Activated T-cell treated with anti-CD3 and anti-CD28 coated beads for 1 hour (primary cell): ENCODE measurements at places on chromosomes 16 and 17.

GRCh38 chr17:76657505-76658241 lies 14.1 kb upstream of the ST6GALNAC1 start:
- DNase-seq, result no peak

- DNase-seq, result no peak
These were observed 9.5 kb downstream of the KNOP1 start for GRCh38 chr16:19708296-19709205.

DNA sequence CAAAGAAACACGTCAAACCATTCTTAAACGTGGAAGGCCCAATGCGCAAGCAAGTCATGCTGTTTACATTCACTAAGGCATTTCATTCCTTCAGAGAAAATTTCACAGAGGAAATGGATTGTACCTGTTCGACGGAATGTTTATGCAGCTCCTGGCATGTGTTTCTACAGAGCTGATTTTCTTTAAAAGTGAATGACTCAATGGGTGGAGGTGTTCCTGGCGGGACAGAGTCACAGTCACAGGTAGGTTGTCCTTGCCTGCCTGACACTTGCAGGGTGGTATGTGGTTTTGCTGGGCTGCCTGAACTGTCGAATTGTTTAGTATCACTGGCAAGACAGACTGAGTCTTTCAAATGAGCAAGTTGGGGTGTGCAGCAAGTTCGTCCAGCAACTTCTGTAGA lies 11.6 kb downstream of the PALB2 start:
- no peak for DNase-seq

- DNase-seq, result no peak
These were observed 1.4 kb upstream of the CRYM start for GRCh38 chr16:21279501-21279900.

GRCh38 chr17:60094754-60095153 lies 16.0 kb upstream of the HEATR6 start:
- no peak for DNase-seq

GRCh38 chr17:7114241-7114874 lies at the start of gene ASGR2:
Gene ASGR2, minus strand, starts transcription at chr17:7114822. Its CDS starts 582 bp downstream, at chr17:7114240.
- no peak for DNase-seq

- DNase-seq, result no peak
These were observed 117.6 kb upstream of the ZNF750 start for GRCh38 chr17:82957469-82957795.

- no peak for DNase-seq
These were observed 219.7 kb upstream of the CPHXL start for GRCh38 chr16:75945916-75946457.

GRCh38 chr16:68884401-68884800 lies 41.1 kb downstream of the TANGO6 start:
- no peak for DNase-seq

DNA sequence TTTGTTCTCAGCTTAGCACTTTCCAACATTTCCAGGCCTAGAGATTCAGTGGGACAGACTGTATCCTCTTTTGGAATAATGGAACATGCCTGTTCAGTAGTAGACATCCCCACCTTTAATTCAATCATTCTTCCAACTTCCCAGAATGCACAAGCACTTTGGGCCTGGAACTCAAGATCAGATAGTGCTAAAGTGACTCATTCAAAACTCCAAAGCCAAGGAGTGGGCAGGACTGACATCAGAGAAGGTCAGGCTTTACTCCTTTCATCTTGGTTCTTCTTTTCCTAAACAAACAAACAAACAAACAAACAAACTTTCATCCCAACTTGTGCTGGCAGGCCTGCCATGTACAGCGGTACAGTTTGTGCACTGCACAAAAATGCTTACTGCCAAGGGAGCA lies 172.0 kb downstream of the AXIN2 start:
- DNase-seq, result no peak

DNA sequence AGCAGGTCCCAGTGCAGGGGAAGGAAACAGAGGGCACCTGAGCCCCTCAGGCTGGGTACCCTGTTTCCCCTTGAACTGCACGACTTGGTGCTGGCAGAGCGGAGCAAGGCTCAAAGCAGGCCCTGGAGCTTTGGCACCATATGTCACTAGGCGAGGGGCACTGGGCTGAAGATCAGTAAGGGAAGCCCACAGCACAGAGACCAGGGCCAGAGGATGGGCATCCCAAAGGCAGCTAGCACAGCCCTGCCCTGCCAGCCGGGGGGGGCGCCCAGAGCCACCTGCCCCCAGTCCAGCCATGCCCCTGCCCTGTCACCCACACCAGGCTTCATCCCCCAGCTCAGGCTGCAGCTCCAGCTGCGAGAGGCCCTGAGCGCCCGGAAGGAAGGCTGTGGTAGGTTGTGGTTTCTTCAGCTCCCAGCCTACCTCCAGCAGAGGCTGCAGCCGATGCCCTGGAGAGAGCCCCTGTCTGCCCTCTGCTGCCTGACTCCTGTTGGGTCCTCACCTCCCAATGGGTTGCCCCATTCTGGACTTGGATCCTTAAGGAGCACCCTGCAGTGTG lies 10.9 kb downstream of the NHERF1 start:
- no peak for DNase-seq

DNA sequence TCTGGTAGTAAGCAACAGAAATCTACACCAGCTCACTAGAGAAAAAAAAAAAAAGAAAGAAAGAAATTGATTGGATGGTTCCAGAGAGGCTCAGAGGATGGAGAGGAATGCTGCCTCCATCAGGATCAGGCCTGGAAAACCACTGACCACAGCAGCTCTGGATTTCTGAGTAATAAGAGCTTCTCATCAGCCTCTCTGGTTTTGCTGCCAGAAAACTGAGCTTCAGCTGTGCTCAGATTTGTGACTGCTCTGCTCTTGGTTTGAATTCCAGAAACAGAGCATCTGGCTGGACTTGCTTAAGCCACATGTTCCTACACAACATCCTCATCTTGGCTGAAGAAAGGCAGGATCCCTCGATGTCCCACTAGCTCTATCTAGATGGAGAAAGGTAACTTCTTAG lies 25.9 kb downstream of the IRX6 start:
- no peak for DNase-seq

DNA sequence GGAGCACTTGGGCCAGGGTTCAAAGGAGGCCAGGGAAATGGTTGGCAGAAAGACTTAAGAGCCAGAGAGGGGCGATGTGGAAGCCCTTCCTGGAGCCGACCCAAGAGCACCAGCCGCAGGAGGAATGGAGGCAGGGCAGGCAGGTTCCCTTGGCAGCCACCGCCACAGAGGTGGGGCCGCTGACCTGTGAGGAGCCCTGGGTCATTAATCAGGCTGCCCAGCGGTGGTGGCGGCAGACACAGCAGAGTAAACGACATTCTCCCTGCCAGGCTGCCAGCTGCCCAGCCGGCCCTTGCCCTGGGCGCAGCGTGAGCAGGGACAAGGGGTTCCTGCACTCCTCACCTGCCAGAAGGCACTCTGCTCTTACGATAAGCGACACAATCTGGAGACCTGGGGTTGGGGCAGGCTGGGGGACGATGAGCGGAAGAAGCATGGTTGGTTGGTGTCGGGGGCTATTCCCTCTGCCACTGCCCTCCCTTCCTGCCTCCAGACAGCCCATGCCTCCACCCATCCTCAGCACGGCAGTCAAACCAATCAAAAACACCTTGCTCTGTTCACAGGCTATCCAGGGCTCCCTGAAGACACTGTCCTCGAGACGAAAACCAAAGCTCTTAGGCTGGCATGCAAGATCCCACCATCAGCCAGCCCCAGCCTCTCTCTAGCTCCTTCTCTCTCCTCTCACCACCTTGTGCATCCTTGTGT lies 40.9 kb downstream of the PLXDC1 start:
- no peak for DNase-seq

GRCh38 chr16:3009568-3010390 lies 2.9 kb upstream of the CLDN9 start:
- no peak for DNase-seq

GRCh38 chr17:17868641-17869522 lies 32.1 kb upstream of the SREBF1 start:
- DNase-seq, result no peak

DNA sequence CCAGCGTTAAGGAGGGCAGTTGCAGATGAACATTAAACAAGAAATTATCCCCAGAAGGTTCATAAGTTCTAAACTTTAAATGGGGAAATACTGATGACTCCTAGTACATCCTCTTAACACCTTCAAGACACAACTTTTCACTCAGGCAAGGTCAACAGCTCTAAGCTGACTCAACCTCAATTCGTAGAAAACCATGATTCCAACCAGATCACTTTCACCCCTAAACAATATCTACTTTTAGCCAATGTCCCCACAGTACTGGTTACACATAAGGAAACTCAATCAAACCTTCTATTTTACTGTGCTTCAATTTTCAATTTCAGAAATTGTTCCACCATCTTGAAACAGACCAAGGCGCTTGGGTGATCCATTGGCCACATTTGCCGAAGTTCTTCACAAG lies 2.3 kb downstream of the CDYL2 start:
- DNase-seq, result no peak

GRCh38 chr17:42193969-42194899 lies at the start of gene GHDC:
Gene GHDC, minus strand, starts transcription at chr17:42194494. Its CDS starts 913 bp downstream, at chr17:42193581.
- DNase-seq, result peak; percentile 60

GRCh38 chr17:44083250-44083849 lies 12.8 kb downstream of the G6PC3 start:
- DNase-seq, result no peak

DNA sequence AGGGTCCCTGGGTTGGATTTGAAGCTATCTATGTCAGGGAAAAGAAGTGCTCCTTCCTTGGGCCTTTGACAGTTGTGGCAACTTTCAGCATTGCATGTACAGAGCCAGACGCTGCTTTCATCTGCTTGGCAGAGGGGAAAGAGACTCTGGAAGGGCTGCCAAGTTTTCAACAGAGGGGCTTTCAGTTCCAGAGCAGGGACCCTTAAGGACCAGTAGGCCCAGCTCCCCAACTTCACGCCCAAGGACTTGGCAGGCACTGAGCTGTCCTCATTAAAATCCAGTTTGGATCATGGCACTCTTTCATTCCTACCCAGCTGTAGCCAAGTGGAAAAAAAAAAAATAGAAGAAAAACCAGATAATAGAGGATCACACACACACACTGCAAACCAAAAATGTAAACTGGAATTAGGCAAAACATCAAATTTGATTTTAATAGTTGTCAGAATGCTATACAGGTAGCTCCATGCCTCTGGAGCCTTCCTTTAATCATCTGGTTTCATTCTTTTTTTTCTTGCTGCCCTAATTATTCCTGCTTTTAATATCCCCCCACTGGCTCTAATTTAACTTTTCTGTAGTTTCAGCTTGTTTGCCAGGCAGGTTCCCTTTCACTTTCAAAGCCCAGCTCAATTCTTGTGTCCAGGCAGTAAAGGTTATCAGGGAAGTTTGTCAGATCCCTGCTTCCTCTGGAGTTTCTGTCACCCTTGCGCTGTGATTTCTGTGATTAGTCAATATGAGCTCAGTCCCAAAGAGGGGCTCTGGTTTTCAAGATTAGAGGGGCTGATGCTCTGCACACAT lies 702.6 kb upstream of the CDH8 start:
- DNase-seq, result no peak

DNA sequence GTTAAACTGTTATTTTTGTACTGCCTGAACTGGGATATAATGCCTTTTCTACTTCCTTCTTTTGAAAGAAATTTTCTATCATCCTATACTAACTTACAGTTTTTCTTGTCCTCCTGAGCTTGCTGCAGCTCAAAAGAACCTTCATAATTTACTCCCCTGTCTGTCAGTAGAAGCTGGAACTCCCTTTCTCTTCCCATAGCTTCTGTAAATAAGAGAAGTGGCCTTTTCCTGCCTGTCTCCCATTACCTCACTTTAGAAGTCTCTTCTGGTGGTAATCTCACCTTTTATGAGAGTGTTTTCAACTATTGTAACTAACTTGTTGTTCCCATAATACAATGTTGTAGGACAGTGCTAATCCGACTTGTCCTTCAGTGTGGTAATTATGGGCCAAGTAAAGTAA lies 246.7 kb upstream of the TBX2 start:
- no peak for DNase-seq

- DNase-seq, result no peak
These were observed 75.7 kb downstream of the FBXL20 start for GRCh38 chr17:39325528-39326240.

DNA sequence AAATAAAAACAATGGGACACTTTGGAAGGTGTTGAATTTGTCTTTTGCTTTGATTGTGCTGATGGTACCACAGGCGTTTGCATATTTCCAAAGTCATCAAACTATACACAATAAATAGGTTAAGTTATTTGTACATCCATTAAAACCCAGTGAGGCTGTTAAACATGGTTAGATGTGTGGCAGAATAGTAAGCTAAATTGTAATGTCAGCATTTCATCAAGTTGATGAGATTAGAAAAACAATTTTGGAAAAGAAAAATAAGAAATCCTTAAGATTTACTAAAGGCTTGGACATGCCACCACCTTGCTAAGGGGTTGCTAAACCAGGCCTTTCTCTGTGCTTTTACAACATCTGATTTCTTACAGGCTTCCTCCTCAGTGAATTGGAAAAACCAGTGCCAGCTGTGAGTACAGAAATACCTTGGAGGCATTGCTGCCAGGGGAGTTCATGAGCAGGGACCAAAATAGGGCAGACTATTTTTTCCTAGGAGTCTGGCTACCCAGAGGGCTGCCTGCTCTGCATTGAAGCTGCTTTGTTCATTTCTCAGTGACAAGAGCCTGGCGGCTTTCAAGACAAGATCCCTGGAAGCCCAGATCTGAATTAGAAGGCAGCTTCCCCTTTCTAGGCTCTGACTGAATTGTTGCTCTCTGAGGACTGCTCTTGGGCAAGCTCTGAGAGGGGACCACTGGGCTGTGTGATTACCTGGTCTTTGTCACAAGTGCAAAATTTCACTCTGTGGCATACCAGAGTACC lies 43.4 kb upstream of the CA10 start:
- DNase-seq, result no peak

- DNase-seq, result no peak
These were observed 20.2 kb downstream of the TSPOAP1 start for GRCh38 chr17:58308173-58308984.
